ENCODE measurements at places on chromosomes 7 and 10.

GRCh38 chr7:149586646-149587645 is 89.3 kb upstream of the ZNF746 start:
- no peak for DNase-seq

DNA sequence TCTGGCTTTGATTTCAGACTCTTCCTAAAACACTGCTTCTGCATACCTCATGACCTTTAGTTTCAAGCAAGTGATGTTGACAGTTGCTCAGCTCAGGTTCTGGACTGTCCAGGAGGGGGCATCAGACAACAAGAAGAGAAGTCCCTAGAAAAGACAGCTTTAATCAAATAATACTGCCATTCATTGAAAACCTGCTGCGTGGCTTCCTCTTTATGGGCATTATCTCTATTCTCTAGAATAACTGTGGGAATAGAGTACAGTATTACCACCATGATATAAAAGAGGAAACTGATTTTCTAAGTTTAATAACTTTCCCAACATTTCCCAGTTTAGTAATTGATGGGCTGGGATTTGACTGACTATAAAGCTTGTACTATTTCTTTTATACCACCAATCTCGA is 170.4 kb downstream of the SNX13 start:
- DNase-seq = peak; percentile 87

GRCh38 chr7:84331616-84332015 is 137.0 kb upstream of the SEMA3A start:
- DNase-seq = no peak

- peak; percentile 55 for DNase-seq
Observed at GRCh38 chr10:113326160-113327111, 226.4 kb upstream of the HABP2 start.

DNA sequence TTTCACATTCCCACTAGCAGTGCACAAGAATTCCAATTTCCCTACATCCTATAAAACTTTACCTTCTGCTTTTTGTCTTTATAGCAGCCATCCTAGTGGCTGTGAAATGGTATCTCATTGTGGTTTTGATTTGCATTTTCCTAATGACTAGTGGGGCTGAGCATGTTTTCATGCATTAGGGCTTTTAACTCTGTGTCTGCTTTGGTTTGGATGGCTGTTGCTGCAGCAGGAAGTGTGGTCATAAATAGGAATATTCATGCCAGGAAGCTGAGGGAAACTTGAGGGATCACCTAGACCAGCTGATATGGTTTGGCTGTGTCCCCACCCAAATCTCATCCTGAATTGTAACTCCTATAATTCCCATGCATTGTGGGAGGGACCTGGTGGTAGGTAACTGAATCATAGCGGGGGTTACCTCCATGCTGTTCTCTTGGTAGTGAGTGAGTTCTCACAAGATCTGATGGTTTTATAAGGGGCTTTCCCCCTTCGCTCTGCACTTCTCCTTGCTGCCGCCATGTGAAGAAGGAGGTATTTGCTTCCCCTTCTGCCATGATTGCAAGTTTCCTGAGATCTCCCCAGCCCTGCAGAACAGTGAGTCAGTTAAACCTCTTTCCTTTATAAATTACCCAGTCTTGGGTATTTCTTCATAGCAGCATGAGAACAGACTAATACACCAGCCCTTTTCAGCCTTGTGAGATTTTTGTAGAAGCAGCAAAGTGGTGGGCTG is 181.8 kb upstream of the PITRM1 start:
- no peak for DNase-seq

DNA sequence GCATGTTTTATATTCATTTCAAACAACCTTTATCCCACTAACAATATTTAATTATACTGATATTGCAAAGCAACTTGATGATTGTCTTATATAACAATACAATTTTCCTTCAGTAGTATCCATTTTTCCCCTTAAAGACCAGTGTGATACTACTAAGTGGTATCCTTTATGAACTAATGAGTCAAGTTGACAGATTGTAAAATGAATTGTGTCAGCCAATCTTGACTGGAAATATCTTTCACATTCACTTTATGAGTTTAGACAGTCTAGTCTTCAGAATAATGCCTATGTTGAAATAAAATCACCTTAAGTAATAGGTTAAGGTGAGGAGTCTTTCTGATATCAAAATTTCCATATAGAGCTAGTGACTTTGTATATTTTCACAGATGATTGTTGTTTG is 950.0 kb upstream of the CELF2 start:
- DNase-seq = no peak

DNA sequence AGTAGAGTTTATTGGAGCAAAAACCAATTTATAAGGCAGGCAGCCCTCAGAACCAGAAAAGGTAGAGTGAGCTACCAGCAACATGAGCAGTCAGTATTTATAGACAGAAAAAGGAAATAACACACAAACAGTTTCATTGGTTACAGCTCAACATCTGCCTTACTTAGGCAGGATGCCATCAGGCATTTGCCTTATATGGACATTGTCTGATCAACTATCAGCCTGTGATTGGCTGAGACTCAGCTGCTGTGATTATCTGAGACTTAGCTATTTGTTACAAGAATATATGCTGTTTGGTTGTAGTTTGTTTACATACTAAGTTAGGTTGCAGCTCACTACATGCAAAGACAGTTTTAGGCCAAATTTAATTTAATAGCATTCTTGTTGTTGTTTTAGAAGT is 60.4 kb upstream of the CDK1 start:
- DNase-seq = no peak

DNA sequence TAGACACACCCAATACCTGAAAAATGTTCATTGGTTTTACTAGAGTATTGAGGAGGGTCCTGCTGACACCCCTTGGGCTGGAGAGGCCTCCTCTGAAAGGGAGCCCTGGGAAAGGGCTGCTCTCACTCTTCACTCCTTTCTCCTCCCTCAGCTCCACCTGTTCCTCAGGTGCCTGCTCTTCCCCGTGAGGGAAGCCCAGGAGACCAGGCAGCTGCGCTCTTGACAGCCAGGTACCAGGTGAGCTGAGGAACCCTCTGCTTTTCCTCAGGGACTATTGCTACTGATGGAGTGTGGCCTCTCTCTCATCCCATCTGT is 3.3 kb downstream of the ZNF655 start:
- DNase-seq = no peak

DNA sequence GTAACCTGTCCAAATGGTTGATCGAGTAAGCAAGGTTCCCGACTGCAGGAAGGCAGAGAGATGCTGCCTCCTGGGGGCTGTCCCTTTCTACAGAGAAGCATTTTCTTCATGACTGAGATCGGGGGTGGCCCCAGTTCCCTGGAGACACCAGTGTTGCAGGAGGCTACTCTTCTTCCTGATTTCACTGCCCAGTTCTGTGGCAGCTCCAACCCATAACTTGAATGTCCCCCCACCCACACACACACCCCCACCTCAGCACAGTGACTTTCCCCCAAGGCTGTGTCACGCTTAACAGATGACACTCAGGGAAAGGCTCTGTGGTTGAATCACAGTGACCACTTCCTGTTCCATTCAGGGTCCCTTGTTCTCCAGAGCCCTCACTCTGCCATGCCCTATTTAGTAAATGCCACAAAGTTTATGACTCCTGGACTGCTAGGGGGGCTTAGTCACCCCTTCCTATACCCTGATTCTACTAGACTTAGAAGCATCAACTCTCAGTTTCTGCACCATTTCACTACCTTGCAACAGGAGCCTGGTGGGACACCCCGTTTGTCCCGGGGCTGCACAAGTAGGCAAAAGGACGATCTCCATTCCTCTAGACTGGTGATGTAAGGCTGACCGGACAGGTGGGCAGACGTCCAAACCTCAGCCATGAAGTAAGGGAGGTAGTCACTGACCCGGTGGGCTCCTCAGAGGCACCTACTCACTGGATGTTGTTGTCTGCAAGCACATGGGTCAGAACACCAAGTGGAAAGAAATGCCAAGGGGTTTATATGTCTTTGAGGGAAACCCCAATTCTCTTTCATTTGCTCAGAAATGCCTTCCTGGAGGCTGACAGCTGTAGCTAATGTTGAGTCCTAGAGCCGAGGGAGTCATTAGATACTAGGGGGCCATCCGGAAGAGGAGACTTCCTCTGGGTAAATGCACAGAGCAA is 31.3 kb upstream of the SMC3 start:
- DNase-seq = no peak

DNA sequence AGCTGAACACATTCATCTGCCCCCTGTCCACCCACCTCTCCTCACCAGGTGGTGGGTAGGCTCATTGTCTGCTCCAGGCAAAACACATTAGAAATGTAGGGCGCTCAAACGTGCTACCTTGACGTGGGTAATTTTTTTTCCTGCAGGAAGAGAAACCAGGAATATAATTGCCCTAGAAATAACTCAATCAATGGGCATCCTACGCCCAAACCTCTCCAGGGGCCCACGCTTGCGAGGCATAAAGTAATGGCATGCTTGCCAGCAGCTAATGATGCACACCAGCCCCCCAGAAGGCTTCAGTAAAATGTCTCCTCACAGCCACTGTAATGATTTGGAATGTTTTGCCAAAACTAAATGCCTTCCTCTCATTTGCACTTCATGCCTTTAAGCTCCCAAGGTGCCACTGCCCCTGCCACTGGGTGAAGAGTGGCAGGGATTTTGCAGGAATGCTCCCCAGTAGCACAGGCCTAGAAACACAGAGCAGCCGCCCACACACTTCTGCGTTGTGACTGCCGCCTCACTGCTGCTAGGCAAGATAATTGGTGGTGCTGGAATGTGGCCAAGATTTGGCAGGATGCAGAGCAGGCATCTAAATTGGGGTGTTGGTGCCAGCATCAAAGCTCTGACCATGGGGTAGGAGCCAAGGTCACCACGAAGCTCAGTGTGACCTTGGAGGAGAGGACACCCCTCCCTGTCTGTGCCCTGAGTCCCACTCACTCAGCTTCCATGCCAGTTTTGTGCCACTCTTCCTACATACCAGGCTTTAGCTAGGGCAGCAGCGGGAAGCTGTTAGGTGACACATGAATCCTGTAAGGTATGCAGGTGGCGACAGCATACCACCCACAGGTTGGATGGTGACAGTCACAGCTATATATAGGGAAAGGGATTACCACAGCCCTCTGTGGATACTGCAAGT is 48.7 kb upstream of the PPP1R3C start:
- DNase-seq = no peak

DNA sequence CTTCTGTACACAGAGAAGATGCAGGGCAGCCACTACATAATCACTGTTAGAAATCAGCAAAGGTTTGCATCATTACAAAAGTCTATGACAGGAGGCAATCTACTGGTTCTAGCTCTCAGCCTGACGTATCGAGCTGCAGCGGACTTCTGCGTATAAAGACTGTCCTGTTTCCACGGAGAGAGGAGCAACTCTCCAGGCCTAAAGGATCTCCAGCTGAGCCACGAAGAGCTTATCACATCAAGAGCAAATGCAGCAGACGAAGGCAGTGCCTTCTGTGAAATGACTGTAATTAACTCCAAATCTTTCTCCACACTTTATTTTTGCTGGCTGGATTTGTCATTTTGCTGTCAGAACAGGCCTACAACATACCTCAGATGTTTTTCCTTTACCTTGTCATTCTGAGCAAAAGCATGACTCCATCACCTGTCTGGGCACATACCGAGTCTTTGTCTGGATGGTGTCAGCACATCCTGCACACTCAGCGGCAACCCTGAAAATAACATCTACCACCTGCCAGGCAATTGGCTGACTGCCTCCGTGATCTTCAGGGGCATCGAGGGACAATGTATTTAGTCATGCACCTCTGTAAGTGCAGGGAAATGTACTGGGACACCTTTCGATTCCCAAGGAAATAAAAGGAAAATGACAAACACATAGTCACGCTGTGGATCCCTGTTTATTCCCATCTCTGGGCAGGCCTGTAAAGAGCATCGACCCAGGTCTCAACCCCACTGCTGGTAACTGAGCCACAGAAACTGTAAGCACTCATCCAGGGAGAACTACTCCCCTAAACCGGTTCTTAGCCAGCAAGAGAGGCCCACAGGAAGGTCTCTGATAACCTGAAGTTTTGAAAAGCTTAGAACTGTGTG is 26.3 kb upstream of the SH3PXD2A start:
- peak; percentile 69 for DNase-seq

- DNase-seq = no peak
Observed at GRCh38 chr7:150410680-150411346, 31.7 kb downstream of the ZNF775 start.

GRCh38 chr7:88201305-88201704 is 18.5 kb downstream of the SRI start:
- DNase-seq = no peak

DNA sequence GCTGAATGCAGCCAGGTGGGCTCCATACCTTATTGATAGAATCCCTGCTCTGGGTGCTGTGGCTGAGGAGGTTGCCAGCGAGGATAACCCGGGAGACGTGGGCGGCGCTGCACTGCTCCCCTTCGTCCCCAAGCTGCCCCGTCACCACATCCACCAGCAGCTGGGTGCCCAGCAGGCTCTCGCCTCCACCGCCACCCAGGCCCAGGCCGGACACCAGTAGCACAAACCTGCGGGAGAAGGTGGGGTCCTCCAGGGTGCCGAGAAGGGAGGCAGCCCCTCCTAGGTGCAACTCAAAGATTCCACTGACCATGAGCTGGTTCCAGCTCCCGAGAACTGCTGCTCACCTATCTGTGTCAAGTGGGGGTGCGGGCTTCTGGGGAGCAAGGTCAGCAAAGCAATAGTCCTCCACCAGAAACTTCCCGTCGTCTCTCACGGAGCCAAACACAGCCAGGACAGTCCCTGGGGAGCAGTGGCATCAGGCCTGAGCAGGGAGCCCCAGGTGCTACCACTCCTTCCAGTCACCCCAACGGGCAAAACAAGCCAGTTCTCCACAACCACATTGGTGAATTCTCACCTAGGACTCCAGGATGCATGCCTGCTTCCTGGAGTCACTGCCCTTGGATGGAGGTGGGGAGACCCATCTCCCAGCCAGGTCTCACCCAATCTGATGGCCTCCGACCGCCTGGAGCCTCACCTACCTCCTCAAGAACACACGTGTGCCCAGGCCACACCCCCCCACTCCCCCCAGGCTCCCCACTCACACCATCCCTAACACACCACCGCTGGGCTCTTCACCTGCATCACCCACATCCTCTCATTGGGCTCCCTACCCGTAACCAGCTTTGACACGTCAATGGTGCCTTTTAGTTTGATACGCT is 6.3 kb downstream of the POLD2 start:
- DNase-seq = no peak

GRCh38 chr10:73648975-73649829 is 6.6 kb downstream of the SYNPO2L start:
- DNase-seq = no peak

DNA sequence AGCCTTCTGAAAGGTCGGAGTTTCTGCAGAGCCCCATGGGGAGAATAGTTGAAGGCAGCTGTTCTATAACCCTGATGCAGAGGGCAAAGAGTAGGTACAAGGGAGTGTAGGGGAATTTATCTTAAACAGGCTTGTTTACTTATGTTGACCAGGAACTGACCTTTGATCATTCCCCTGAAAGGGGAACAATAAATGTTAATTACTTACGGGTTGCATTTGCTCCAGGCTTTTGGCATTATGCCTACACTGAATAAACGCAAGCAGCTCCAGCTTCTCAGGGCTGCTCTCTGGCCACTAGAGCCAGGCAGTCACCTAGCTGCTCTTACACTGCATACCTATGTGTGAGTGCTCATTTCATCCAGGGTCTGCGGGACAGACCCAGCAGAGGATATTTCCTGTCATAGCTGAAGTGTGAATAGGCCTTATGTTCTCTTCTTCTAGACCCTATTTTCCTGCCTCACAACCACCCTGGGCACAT is 26.9 kb upstream of the ABCA13 start:
- DNase-seq = no peak
